ENCODE measurements at places on chromosomes 1 and 21.

- DNase-seq, result no peak
Observed at GRCh38 chr1:54604051-54604450, 19.3 kb downstream of the FAM151A start.

DNA sequence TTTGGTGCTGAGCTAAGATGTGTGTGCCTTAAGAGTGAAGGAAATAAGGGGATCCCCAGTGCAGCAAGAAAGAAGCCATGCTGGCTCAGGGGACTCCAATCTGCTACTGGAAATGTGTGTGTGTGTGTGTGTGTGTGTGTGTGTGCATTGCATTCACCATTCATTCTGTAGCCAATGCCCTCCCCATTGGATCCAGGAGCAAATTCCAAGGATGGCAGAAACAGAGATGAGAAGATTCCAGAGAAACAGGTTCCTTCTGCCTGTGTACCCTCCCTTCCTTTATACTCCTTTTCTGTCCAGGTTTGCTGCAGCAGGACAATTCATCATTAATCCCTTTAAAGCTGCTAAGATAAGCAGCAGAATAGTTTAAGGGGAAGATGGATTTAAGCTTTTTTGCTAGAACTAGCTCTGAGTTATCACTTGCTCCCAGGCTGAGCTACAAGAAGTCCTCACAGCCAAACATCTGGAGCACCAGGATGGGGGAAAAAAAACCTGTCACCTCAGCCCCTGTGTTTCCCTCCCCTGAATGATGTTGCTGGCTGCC lies 3.2 kb downstream of the SLC6A17 start:
- DNase-seq, result no peak

DNA sequence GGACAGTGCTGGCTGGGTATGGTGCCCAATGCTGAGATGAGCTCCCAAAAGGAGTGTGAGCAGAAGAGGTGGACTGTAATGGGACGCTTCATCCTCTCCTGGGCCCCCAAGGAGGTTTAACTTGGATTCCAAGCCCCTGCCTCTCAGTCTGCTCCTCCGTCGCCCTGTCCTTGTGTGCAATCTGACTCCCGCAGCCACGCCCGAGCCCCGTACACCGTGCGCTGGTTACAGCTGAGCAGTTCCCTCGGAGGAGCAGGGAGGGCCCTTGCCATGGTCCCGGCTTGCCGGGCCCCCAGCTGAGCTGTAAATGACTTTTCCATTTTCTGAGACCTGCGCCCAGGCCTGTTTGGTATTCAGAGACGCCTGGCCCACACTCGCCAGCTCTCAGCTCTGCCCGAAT lies 53.7 kb downstream of the PAX7 start:
- no peak for DNase-seq

- no peak for DNase-seq
Observed at GRCh38 chr1:218565377-218565776, 220.2 kb downstream of the TGFB2 start.

DNA sequence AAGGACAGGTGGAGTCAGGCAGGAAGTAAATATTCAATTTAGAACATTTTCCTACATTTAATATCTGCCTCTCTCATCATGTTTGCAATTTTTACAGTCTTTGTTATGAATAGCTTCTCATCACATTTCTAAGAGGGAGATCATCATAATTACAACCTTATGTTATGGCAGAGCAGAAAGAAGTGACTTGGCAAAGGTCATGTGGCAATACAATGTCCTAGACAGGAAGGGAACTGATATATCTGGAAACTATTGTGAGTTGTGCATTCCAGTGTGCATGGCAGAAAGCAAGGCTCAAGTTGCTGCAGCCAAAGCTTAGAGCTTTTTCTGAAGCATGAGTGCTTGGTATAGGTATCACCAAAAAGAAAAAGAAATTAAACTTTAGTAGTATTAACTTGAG lies 43.8 kb upstream of the PRRX1 start:
- DNase-seq, result no peak

- no peak for DNase-seq
Observed at GRCh38 chr1:192130175-192130574, 28.1 kb upstream of the RGS18 start.

DNA sequence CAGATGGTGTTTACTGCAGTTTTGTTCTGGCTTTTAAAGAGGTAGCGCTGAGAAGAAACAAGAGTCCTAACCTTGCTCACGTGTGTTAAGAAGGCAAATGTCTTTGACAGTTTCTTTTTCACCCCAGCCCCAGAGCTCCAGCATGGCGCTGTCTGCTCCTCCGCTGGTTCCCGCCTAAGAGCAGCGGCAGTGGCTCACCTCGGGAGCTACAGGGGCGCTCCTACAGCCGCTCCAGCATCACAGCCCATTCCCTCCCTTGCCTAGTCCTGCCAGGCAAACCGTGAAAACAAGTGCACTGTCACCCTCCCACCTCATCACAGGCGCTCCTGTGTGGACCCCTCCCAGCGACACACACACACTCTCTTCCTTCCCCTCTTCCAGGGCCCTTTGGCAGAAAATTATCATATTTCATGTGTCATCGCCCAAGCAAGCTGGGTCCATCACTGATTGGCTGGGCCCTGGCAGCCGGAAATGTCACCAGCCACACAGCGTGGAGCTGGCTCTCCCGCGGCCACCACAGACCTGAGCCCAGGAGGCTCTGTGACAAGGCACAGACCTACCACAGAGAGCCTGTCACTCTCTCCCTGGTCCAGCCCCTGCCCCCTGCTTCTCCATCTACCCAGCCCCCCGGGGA lies 1.2 kb upstream of the HIVEP3 start:
- no peak for DNase-seq

GRCh38 chr1:183276386-183277080 lies 90.5 kb downstream of the LAMC2 start:
- no peak for DNase-seq

- no peak for DNase-seq
Observed at GRCh38 chr1:9382643-9383491, 90.2 kb downstream of the SPSB1 start.

DNA sequence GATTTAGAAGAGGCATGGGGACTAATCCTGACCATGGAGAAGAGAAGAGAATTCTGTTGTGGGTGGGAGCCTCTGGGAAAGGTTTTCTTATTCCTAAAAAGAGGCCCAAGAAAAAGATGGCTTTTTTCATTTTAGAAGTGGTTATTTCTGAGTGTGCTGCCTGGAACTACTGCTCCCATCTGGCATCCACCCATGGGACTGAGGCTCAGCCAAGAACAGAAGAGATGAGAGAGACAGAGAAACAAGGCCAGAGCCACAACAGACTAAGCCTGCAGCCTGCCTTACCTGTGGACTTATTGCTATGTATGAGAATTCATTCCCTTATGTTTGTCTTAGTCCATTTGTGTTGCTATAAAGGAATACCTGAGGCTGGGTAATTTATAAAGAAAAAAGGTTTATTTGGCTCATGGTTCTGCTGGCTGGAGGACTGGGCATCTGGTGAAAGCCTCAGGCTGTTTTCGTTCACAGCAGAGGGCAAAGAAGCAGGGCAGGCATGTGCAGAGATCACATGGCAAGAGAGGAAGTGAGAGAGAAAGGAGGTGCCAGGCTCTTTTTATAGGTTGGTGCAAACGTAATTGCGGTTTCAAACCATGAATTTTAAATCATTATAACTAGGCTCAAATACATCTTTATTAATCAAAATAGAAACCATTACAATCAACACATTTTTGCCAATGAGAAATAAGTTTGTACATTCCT lies 57.5 kb upstream of the PRDM2 start:
- no peak for DNase-seq

DNA sequence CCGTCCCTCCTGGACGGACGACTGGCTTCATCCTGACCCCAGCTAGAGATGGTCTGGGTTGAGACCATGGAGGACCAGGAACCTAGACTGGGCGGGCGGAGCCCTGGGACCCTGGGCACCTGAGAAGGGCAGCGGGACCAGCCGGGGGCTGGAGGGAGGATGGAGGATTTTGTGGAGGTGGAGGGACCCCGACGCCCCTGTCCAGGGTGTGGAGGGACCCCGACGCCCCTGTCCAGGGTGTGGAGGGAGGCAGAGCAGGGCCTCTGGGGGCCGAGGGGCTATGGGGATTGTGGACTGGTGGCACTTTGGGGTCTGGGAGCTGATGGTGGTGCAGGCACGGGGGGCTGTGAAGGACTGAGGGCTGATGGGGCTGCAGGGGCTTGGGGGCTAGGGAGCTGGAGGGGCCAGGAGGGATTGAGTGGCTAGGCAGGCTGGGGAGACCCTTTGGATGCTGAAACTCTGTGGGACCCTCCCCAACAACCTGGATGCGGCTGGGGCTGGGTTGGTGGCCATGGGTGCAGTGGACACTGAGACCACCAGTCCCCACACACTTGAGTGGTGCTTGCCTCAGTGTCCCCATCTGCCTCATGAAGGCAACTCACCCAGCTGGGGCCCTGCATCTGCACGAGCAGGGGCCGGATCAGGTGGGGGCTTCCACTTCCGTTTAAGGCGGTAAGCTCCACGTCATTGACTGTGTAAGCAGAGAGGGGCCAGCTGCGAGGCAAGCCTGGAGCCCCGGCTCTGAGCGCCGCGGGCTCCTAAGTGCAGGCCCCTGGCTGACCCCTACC lies 7.4 kb downstream of the GJC2 start:
- no peak for DNase-seq

- no peak for DNase-seq
Observed at GRCh38 chr21:46552274-46552673, 52.6 kb downstream of the S100B start.

DNA sequence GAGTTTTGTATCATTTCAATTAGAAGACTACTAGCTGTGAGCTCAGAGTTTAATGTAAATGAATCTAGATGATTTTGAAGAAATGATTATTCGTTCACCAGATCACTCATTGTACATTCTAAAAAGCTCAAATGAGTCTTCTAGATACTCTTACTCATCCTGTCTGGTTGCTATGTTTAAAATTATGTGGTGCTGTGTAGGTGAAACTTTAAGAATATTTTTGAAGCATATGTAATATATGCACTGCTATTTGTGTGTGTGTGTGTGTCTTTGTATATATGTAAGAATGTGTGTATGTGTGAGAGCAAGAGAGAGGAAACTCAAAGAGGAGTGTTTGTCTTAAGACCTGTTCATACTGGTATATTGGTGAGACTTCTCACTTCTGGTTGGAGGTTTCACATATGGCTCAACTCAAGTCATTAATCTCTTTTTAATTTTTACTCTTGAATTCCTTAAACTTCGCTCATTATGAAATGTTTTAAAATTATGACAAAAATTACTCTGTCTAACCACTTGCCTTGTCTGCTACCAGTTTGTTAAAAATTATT lies 8.6 kb upstream of the C1orf105 start:
- DNase-seq, result no peak

DNA sequence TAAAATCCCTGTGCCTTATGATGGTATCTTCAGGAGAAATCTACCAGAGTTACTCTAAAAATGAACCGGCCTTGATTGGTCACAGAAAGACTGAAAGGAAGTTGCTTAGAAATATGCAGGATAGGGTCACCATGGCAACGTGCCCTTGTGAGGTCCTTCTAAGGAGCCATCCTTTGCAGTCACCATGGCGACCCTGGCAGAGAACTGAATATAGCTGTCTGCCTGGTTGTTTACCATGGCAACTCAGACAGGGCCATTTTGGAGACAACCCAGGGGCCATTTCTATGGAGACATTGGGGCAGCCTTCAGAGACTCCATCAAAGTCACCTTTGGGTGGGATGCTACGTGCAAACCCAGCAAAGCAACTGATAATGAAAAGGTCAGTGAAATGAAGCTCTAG lies 43.0 kb downstream of the SNX7 start:
- DNase-seq, result no peak

DNA sequence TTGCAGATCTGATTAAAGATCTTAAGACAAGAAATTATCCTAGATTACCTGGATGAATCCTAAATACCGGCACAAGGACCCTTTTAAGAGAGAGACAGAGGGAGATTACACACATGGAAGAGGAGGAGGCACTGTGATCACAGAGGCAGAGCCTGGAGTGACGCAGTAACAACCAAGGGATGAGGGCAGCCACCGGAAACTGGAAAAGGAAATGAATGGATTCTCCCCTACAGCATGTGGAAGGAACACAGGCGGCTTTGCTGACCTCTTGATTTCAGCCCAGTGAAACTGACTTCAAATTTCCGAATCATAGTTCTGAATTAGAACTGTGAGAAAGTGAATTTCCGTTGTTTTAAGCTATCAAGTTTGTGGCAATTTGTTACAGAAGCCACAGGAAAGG lies 50.2 kb upstream of the IVNS1ABP start:
- no peak for DNase-seq

- DNase-seq, result no peak
Observed at GRCh38 chr1:24754229-24754628, 9.0 kb downstream of the CLIC4 start.

DNA sequence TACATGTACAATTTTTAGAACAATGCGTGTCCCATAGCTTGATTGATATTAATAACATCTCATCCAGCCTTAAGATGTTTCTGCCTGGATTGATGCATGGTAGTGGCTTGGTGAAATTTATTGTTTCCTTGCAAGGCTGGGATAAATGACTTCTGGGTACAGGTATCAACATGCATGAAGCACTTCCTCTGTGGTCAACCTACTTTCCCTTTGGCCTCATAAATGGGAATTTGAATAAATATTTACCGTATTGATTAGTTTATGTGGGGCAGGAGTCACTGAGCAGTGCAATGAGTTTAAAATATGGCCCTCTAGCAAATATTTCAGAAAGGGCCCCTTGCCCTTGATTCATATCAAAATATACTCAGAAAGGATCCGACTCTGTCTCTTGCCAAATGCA lies 83.9 kb upstream of the KCNE2 start:
- DNase-seq, result no peak

- no peak for DNase-seq
Observed at GRCh38 chr1:2107586-2108212, 57.5 kb downstream of the PRKCZ start.

GRCh38 chr1:246091477-246091876 lies 415.6 kb downstream of the SMYD3 start:
- no peak for DNase-seq
